ENCODE measurements at places on chromosomes 2 and 18. TPM values are rescaled to one million over a fixed set of nuclear protein-coding genes. Genes with fewer than 3 reads are reported as not detected.

Gene SNTG2
- total RNA-seq: 5.2 TPM

Gene INHA
- total RNA-seq: 0.10 TPM

Gene GALNT13
- total RNA-seq: 2.5 TPM

Gene HOXD3
- total RNA-seq: 9.7 TPM

Gene OTX1
- total RNA-seq: 1.1 TPM

Gene ASPRV1
- total RNA-seq: 39.5 TPM

- no peak for DNase-seq
Observed at GRCh38 chr2:127360242-127360641, 27.5 kb downstream of the MAP3K2 start.

DNA sequence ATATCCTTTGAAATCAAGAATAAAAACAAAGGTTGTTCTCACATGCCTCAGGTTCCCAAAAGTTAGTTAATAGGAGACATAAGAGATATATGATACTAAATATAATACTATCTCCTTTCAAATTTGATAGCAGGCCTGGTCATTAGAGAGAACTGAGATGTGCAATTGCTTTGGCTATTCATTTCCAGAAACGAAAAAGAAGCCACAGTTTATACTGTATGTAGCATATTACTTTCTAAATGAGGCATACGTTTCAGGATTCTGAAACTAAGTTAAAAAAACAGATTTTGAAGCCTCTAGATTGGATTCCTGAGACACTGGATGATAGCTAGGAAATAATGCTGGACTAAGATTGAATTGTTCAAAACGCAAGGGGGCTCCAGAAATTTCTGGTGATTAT is 7.1 kb downstream of the PPP1R1C start:
- DNase-seq: no peak

DNA sequence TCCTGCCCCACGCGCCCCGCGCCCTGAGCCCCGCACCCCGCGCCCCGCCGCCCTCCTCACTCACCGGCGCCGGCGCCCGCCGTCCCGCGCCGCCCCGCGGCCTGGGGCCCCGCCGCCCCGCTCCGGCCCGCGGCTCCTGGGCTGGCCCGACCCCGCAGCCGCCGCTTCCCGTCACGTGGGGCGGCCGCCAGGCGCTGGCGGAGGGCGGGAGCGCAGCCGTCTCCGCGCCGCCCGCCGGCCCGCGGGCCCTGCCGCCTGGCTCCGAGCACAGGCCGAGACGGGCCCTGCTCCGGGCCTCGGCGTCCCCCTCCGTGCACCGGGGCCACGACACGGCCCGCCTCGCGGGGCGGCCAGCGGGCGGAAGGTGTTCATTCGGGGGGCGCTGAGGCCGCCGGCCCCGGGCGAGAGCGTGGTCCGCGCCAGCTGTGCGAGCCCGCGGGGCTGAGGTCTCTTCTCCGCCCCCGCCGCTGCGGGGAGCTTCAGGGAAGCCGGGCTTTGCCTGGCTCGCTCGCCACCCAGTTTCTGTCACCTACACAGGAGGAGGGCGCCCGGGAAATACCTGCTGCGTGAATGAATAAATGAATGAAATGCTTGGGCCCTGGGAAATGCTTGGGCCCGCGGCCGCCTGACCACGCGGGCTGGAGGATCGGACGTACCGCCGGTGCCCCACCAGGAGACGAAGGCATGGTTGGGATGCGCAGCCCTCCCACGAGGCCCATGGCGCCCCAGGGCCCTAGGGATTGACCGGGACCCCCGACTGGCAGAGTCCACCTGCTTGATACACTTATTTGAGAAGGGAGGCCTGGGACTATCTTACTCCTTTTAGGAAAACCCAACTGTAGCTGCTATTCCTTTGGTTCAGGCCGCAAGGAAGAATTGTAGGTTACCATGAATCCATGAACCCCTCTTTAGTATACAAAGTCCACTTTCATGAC is at the start of gene TGFBRAP1:
Gene TGFBRAP1, minus strand, starts transcription at position 175 of the 935 bp plus-strand sequence. CDS start 21,434 bp downstream, outside the sequence.
- no peak for DNase-seq

- DNase-seq: peak; percentile 56
Observed at GRCh38 chr2:216560838-216561270, 62.2 kb downstream of the RPL37A start.

DNA sequence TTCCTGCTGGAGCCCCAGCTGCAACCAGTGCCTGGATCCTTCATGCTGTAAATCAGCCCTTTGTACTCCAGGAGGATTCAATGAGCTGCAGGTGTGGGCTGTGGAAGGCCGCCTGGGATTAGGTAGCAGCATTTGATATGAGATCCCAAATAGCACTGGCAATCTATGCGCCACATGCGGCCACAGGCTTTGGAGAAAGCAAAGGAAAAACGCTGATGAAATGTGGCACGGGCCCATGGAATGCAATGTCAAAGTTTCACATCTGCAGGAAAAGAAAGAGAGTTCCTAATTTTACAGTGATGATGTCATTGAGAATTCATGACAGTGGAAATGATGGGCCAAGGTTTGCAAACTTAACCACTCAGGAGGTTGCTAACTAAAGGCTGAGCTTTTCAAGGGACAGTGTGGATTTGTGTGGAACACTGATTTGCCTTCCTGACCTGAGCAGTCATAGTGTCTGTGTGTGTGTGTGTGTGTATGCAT is 216.4 kb upstream of the OSR1 start:
- DNase-seq: peak; percentile 97

- no peak for DNase-seq
Observed at GRCh38 chr2:240149943-240150784, 9.7 kb upstream of the OTOS start.

- DNase-seq: no peak
Observed at GRCh38 chr18:1438458-1438910, 533.8 kb downstream of the ADCYAP1 start.

DNA sequence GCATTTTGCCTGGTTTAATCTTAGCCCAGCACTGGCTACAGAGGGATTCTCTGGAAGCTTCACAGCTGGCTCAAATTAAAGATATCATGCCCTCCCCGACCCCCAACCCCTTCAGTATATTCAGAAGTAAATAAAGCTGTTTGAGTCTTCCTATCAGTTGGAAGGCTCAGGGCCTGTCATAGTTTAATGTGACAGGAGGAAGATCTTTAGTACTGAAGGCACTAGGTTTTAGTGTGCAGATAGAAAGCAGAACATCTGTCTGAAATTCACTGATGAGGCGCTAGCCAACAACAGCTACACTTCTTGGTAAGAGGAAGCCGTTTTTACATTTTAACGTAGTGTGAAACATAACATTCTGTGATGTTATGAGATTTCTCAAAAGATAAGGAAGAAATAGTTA is 969.1 kb upstream of the CDH2 start:
- DNase-seq: no peak

GRCh38 chr2:37663390-37663789 is 8.1 kb downstream of the CDC42EP3 start:
- DNase-seq: no peak

DNA sequence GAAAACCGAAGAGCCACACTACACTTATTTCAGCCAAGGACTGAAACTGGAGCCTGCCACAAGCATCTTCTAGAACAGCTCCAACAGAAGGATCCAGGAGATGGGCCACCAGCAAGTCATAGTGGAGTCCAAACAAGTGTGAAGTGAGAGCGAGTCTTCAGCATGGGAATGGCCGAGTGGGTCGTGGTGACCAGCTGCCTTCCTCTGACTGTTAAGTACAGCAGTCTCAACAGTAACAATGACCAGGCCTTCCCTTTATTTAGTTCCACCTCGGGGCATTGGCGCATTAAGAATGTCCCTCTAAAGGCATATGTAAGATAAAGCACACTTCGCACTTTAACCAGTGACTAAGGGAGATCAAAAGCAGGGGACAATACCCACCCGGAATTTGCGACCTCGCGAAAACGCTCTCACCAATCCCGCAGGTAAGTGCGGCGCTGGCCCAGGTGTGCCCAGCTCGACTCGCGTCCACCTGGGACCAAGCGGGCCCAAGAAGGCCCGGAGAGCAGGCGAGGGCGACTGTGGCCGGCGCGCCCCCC is 1.1 kb downstream of the L3MBTL4 start:
- DNase-seq: no peak

DNA sequence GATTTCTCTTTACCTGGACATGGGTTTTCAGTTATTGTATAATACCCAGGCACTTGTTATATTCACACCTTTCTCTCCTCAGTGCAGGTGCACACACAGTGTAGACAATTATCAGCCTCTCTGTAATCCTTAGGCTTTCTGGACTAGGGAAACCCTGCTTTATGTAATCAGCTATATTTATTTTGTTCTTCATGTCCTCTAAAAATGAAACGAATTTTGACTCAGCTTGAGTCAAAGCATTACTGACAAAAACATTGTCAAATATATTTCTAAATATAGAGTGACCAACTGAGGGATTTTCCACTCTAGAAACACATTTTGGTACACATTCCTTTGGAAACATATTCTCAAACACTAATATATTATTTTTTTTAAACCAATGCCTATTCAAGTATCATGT is 144.8 kb upstream of the GULP1 start:
- DNase-seq: no peak

DNA sequence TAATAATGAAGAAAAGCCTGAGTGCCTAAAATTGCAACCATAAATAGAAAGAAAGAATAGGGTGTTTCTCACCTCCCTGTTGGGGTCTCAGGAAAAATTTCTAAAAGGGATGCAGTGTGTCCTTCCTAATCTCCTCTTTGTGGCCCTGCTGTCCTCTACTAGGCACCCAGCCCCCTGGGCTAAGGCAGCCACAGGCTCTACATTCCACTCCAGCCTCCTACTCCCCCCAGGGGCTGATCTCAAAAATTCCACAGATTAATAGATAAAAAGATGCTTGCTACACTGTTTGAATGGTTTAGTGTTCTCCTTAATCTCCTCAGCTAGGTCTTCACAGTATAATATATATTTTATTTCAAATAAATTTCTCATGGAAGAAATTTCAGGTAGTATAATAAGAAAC is 17.6 kb downstream of the SATB2 start:
- DNase-seq: no peak

- no peak for DNase-seq
Observed at GRCh38 chr2:74745766-74746165, 88.2 kb upstream of the HK2 start.

- DNase-seq: no peak
Observed at GRCh38 chr18:45359275-45360009, 255.8 kb upstream of the SLC14A2 start.
